Gastroesophageal sphincter (tissue), 4 donors: ENCODE measurements at places on chromosomes 6 and 20.

DNA sequence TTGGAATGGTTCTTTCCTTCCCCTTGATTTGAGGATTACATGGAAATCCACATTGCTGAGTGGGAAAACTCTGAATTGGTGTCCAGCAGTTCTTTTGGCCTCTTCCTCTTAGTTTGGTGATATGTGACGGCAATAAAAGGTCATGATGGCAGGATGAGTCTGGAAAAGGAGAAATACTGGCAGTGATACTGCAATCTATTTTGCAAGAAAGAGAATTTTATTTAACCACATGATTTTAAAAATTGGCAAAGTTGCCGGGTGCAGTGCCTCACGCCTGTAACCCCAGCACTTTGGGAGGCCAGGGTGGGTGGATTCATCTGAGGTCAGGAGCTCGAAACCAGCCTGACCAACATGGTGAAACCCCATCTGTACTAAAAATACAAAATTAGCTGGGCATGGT lies 73.1 kb downstream of the ADTRP start:
- ATAC-seq = no peak

DNA sequence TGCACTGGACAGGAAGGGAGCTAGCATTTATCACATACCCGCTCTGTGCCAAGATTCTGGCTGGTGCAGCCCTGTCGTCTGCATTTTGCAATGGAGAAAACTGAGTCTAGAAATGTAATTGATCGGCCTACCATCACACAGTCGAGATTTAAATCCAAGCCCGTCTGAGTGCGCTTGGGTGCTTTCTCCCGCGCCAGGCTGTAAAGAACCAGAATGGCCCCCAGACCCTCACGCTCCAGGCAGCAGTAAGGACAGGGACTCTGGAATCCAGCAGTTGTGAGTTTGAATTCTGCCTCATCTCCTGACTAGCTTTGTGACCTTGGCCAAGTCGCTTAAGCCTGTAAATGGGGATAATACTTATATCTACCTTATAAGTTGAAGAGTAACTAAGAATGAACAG lies 10.8 kb downstream of the DYNLRB1 start:
- no peak for ATAC-seq

DNA sequence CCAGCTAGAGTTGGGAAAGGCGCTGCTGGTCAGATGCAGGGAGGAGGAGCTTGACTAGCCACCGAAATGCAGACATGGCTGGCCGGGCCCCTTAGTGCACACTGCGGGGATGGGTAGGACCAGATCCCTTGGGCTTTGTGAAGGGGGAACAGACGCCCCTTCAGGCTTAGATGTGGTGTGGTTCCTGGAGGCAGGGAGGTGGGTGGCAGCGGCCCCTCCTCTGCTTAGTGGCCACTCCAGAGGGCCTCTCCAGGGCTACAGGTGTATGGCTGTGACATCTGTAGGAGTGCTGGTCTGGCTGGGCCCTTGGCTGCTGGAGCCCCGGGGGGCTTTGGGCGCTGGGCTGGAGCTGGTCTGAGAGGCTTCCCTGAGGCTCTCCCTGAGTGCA lies 5.9 kb downstream of the CCND3 start:
- no peak for ATAC-seq

DNA sequence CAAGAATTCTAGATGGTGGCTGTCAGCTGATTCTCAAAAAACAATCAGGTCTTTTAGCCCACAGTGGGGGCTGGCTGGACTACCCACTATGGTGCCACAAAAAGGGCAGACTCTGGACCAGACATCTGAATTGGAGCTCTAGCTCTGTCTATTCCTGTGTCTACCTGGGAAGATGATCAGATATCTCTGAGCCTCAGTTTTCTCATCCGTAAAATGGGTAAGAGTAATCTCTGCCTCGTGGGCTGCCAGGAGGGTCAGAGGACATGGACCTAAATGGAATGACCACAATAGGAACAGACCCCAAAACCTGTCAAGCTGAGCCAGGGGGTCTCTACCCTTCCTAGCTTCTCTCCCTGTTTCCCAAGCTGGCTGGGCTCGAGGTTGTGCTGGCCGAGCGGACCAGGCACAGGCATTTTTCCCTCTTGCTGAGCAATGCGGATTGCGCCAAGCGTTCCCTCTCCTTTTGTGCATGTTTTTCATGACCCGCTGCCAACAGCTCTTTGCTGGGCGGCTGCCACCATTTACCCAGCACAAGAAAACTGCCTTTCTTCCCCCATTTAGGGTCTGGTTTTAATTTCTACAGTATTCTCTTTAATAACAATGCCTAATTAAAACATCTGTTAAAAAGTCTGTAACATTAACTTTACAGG lies 74.7 kb upstream of the MAFB start:
- ATAC-seq = no peak
